ENCODE measurements at places on chromosomes 5 and 9. TPM values are rescaled to one million over a fixed set of nuclear protein-coding genes. Genes with fewer than 3 reads are reported as not detected.

The RACK1 gene
- total RNA-seq, result 2,594 TPM

DNA sequence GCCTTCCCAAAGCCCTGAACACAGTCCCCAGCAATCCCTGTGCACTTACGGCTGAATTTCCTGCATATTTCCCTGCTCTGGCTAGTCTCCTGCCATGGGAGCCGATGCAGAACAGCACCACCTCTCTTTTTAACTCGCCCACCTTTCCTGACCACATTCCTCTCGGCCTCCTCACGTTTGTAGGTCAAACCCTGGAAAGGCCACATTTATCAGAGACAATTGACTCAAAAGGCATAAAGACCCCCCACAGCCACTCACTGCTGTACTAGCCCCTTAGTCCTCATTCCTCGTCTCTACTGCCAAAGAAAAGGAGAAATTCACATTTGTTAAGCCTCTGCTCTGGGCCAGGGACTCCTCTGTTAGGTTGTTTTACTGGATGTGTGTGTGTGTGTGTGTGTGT, 43.6 kb downstream of the ENC1 start:
- no peak for DNase-seq

- no peak for DNase-seq
These were observed 512 bp downstream of the AK1 start for GRCh38 chr9:127876764-127877562.

GRCh38 chr9:129113645-129114304, 2.6 kb downstream of the PTPA start:
- DNase-seq, result no peak

GRCh38 chr9:134182554-134183085, 18.3 kb upstream of the RNU6ATAC start:
- DNase-seq, result no peak

DNA sequence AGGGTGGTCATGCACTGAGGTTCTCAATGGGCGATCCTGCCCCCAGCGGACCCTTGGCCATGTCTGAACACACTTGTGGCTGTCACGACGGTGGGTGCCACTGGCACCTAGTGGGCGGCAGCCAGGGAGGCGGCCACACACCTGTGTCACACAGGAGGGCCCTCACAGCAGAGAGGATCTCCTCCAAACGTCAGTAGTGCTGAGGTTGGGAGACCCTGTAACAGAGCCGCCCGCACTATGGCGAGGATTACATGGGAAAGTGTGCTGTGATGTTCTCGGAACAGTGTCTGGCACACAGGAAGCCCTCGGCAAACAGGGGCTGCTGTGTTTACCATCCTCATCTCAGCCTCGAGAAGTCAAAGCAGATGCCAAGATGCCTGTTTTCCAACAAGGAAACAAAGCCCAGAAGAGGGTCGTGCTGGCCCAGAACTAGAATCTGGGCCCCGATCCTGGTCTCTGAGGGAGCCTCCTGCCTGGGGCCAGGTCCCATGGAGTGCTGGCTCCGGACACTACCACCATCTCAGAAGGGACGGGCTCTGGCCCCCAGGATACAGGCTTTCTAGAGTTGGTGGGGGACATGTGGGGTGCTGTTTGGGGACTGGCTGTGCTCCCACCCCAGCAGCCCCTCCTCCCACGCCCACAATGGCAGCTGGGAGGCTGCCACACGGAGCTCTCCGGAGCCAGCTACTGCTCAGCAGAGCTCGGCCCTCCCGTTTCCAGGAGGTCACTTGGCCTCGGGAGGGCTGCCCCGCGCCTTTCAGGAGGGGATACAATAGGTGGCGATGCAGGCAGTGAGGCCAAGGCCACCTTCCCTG, 48.2 kb downstream of the DBH start:
- no peak for DNase-seq

DNA sequence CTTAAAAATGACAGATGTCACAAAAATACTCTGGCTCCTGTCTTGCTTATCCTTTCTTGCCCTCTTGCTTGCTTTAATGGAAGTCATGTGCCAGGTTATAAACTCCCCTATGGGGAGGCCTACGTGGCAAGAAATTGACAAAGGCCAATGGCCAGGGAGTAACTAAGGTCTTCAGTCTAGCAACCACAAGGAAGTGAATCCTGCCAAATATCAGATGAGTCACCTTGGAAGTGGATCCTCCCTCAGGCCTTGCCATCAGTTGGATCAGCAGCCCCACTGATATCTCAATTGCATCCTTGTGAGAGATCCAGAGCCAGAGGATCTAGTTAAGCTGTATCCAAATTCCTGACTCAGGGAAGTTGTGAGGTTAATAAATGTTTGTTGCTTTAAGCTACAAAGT, 82.8 kb downstream of the CAAP1 start:
- DNase-seq, result no peak

The LCN15 gene
- not detected for total RNA-seq

- no peak for DNase-seq
These were observed 582.4 kb downstream of the BRINP1 start for GRCh38 chr9:118786877-118787276.
